ENCODE measurements at places on chromosomes 1 and 21.

DNA sequence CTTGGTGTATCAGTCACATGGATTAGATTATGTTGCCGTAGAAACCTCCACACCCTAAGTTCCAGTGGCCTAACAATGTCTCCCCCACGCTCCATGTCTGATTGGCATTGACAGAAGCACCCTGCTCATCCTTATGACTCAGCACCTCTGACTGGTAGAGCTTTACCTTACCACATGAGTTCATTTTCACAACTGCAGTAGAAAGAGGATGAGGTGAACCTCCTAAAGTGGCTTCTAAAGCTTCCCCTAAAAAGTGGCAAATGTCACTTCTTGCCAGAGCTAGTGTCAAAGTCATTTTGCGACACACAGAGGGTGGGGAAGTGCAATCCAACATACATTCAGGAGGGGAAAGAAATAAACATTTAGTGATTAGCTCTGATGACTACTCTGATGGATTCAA is 30.6 kb upstream of the LYPD8 start:
- DNase-seq = no peak

DNA sequence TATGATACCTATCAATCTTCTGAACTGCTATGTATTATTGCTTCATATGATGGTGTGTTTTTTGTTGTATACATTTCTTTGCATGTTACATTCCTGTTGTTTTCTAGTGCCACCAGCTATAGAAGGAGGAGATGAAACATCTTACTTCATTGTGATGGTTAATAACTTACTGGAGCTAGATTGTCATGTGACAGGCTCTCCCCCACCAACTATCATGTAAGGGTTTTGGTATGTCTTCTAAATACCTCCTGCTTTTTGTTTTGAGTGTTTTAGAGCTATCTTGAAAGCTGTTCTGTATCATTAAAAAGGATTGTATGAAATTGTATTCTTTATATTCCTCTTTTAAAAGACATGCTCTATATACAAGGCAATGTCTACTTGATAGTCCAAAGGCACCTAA is 282.7 kb downstream of the HMCN1 start:
- DNase-seq = no peak

- no peak for DNase-seq
These were observed 1.2 kb downstream of the HJV start for GRCh38 chr1:146020058-146021049.

GRCh38 chr1:233582439-233582838 is 31.5 kb upstream of the KCNK1 start:
- no peak for DNase-seq

DNA sequence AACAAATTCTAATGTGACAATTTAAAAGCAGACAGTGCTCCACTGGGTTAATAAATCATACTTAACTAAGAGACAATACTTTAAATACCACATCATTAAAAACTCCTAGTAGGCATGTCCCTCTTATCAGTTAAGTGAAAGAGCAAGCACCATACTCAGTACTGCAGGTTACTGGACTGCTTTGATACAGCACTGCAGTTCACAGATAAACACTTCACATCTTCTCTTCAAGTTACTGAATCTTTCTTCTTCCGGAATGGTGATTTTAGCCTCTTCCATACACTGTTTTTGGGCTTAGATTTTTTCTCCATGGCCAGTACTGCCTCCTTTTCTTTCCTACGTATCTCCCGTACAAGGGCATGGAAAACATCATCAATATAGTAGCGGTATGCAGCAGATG is 11.0 kb downstream of the RIT1 start:
- no peak for DNase-seq

GRCh38 chr1:60091195-60091715 is 17.7 kb upstream of the C1orf87 start:
- no peak for DNase-seq

DNA sequence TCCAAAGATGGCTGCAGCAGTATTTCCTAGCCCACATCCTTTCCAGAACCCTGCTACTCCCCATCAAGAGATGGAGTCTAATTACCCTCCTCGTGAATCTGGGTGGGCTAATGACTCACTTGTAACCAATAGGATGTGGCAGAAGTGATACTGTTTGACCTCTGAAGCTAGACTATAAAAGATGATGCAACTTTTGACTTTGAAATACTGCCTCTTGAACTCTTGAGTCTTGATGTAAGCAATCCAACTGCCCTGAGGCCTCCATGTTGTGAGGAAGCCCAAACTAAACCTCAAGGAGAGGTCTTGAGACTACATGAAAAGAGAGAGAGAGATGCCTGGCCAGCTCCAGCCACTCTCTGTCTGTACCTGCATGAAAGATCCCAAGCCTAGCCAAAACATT is 29.5 kb downstream of the LMO4 start:
- DNase-seq = no peak

- DNase-seq = no peak
These were observed 129.2 kb downstream of the CLIC6 start for GRCh38 chr21:34797921-34798535.

GRCh38 chr1:84619383-84620102 is 45.3 kb upstream of the CTBS start:
- DNase-seq = peak; percentile 44

- no peak for DNase-seq
These were observed 348.5 kb downstream of the PTPRU start for GRCh38 chr1:29584776-29585175.

- no peak for DNase-seq
These were observed 32.3 kb downstream of the STPG1 start for GRCh38 chr1:24381256-24381655.

DNA sequence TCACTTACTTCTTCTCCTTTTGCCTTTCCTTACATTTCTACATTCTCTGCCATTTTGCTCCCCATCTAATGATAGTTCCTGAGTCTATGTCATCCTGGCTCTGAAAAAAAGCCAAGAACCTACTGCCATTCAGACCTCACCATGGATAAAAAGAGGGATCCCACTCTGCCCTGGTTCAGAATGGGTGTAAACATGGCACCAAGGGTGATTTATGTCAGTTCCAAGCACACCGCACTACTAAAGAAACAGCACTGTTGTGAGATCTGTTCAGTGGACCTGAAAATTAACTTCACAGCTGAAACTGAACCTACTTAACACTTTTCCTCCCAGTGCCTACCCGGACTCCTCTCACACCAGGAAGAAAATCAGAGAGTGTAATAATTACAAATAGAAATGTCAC is 72.3 kb upstream of the NTPCR start:
- DNase-seq = no peak
